Germinal center (tissue), 1 donor: ENCODE measurements at places on chromosomes 2 and 18.

- DNase-seq: no peak
These were observed 349.7 kb upstream of the GALNT5 start for GRCh38 chr2:156907806-156908205.

- DNase-seq: no peak
These were observed 73.5 kb upstream of the ZNF397 start for GRCh38 chr18:35167332-35167731.

GRCh38 chr2:203758841-203759689 is 52.6 kb downstream of the CD28 start:
- DNase-seq: no peak

GRCh38 chr2:240927390-240927781 is 21.2 kb downstream of the CROCC2 start:
- no peak for DNase-seq

- no peak for DNase-seq
These were observed 1315.1 kb upstream of the DDX18 start for GRCh38 chr2:116499389-116499788.

GRCh38 chr2:187900021-187900420 is 345.8 kb upstream of the TFPI start:
- no peak for DNase-seq

DNA sequence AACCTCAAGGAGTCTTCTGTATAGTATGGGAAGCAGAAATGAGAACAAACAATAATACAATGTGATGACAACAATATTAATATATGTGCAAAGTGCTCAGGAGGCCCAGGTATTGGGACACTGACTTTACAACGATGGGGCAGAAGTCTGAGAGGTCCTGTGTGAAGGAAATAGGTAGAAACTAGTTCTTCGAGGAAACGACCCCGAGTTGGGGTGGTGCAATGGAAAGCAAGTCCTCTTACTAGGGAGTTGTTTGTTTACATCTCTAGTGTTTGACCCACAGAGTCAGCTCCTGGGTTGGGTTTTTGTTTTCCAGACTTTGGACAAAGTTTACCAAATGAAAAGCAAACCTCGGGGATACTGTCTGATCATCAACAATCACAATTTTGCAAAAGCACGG is 16.2 kb downstream of the CASP8 start:
- no peak for DNase-seq

GRCh38 chr2:117704818-117705217 is 109.7 kb upstream of the DDX18 start:
- no peak for DNase-seq

- DNase-seq: no peak
These were observed 135.1 kb downstream of the NCOA1 start for GRCh38 chr2:24626131-24626530.

- no peak for DNase-seq
These were observed 57.2 kb upstream of the SPOPL start for GRCh38 chr2:138444411-138444810.

- DNase-seq: no peak
These were observed 26.6 kb upstream of the RMDN2 start for GRCh38 chr2:37898448-37898847.

- no peak for DNase-seq
These were observed 476.4 kb upstream of the SPHKAP start for GRCh38 chr2:228657807-228658402.

GRCh38 chr2:23489471-23490322 is 104.7 kb downstream of the KLHL29 start:
- no peak for DNase-seq
